ENCODE measurements at places on chromosomes 5 and 9. TPM values are rescaled to one million over a fixed set of nuclear protein-coding genes. Genes with fewer than 3 reads are reported as not detected.

GRCh38 chr5:163306421-163306820 lies 131.0 kb upstream of the CCNG1 start:
- peak; percentile 16 for DNase-seq

The SLC36A3 gene
- not detected for total RNA-seq

DNA sequence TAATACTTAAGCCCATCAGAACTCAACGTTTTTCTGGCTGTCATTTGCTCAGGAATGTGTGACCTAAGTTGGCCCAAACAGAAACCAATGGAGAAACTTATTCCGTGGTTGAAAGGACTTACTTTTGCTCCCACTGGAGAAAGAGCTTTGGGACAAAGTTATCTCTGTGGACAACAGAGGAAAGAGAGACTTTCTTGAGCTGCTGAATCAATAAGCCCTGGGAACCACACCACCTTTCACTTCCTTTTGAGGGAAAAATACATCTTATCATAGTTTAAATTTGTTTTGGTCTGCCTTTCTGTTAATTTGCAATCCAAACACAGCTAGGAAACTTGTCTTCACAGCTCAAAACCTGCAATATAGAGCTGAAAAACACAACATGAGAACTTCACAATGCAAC lies 62.8 kb upstream of the VCAN start:
- DNase-seq, result no peak

- no peak for DNase-seq
Observed at GRCh38 chr9:128540634-128541360, 11.6 kb upstream of the SPTAN1 start.

DNA sequence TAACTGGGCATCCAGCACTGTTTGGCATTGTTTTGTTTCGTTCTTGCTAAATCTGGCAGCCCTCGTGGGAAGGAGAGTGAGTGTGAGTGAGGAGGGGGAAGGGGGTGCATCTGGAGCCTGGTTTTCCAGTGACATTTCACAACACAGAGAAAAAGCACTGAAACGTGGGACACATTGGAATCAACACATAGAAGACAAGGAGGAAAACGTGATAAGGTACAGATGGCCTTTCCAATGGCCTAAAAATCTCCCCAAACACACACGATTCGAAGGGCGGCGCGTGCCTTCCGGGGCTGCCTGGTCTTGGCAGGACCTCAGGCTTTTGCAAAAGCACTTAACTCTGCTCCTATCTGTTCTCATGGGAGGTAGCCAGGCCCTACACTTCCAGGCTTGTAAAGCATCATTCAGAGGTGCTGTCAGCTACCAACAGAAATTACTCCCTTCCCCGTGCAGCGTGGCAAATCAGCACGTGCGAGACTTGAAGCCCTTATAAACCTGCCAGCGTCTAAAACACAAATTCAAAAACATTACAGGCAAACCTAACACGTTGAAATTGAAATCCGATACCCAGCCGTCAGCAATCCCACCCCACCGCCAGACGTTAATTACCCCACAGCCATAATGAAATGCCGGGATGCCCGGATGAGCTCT lies 129.4 kb downstream of the OLFM1 start:
- no peak for DNase-seq

The PCDHB12 gene
- total RNA-seq, result not detected

DNA sequence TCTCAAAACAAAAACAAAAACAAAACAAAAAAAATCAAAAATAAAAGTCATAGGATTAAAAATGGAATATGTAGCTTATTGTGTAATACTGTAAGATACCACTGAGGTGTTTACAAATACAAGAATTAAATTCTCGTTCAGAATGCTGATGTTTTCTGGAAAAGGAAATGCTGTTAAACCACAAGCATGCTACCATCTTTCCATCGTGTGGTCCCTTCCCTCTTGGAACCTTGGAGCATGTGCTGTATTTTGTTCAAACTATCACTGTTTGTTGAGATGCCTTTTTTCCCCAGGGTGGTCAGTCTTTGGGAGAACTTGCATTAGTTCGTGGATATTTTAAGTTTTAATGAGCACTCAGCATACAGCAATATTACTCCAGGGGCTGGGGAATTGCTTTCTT lies 39.7 kb downstream of the SUB1 start:
- no peak for DNase-seq

The IFNA17 gene
- not detected for total RNA-seq

- DNase-seq, result no peak
Observed at GRCh38 chr9:82553654-82554366, 509.1 kb downstream of the RASEF start.

DNA sequence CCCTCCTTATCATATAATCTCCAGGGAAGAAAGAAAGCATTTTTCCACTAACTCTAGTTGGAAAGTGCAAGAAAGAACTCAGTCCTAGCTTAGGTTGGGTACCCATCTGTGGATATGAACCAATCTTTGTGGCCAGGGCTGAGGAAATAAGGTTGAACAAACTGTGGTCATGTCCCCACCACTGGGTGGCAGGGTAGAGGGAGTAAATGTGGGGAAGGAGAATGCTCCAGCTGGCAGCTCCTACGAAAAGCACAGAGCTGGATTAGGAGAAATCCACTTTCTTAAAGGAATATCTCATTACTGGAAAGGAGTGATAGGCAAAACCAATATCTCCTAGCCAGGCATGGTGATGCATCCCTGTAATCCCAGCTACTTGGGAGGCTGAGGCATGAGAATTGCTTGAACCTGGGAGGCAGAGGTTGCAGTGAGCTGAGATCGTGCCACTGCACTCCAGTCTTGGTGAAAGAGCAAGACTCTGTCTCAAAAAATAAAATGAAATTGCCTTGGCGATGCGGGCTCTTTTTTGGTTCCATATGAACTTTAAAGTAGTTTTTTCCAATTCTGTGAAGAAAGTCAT lies 175.1 kb downstream of the CCDC192 start:
- DNase-seq, result no peak

DNA sequence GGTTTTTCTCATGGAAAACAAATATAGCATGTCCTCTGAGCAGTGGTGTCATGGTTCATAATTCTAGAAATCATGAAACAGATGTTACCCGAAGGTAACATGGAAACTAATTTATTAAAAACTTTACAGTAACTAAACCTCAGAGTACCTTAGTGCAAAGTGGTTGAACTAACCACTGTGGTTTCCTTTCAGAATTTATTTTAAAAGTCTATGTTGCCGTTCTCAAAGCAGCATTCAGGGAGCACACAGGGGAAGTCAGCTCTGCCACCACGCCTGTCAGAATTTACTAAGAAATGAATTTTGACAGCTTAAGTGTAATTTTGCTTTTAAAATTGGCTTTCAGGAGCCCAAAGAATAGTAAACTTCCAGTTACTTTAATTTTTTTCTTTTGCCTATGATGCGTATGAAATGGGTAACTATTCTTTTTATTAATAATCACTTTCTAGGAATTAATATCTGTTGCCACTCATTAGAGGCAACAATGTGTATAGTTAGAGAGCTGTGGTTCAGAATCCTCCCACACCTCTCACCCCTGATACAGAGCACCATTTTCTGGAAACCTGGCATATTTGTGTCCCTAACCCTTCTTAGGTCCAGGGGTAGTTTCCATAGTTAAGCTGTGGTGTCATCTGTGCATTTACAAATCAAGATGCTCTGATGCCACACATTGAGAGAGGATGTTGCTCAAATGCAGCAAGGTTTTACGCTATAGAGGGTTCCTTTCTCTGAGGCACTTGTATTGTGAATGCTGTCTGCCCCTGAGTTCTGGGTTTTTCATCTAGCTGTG lies 202.6 kb downstream of the ZSWIM6 start:
- no peak for DNase-seq

Data from epithelial cell of proximal tubule (primary cell).